ENCODE measurements at places on chromosomes 2 and 18.

DNA sequence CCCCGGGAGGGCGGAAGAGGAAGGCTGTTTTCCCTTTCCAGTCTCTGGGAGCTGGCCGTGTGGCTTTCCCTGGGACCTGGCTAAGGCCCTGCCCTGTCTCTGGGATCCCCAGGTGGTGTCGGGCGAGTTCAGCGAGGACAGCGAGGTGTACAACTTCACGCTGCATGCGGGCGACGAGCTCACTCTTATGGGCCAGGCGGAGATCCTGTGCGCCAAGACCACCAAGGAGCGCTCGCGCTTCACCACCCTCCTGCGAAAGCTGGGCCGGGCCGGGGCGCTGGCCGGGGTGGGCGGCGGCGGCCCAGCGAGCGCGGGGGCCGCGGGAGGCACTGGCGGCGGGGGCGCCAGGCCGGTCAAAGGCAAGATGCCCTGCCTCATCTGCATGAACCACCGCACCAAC lies 11.2 kb downstream of the GAREM2 start:
- DNase-seq, result no peak

- DNase-seq, result no peak
Measured at GRCh38 chr2:25490217-25490616, 148.5 kb upstream of the DNMT3A start.

DNA sequence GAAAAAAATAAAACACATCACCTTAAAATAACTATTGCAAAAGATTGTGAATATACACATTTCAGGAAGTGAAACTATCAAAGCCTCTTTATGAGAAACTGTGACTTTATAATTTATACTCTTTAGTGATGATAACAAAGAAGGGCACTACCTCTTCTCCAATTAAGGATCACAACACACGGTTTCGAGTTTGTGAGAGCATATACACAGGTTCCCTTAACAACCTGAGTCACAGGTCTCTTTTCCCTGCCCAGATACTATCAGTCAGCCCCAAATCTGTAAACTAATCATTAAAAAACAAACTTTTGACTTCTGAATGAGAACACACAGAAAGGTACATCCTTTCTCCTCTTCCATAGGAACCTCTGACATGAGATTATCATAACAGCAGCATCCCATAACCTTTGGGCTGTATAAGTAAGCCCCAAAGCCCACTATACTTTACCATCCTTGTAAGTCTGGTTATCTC lies 44.9 kb downstream of the PTPN2 start:
- DNase-seq, result peak; percentile 16

- peak; percentile 14 for DNase-seq
Measured at GRCh38 chr2:135744760-135745314, 3.2 kb downstream of the UBXN4 start.

DNA sequence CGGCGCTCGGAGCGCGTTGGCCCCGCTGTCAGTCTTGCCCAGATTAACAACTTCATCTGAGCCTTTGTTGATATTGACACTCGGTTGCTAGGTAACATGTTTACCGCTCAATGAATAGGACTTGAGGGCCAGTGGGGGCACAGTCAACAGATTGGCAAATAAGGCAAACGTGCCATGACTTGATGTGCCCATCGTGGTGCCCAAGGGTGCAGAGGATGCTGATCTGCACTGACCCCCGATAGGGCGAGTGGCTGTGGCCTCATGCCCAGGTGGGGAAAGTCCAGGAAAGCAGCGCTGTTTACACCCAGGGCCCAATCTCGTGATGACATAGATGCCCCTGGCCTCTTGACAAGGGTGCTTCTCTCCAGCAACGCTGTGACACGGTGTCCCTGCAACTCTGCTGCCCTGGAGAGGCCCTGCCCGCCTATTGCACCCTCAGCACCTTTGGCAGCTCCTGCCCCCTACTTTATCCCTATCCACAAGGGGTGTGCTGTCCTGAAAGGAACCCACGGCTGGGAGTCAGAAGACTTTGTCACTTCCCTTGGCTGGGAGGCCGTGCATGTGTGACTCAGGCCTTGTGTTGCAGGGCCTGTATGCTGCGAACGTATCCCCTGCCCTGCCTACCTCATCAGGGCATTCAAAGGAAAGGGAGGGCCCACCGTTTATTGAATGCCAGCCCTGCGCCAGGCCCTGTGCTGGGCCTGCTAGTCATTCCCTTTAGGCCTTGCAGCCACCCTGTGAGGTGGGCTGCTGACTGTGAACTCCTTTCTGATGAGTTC lies 158.0 kb downstream of the INHBB start:
- DNase-seq, result no peak

GRCh38 chr2:11389551-11390398 lies 45.3 kb upstream of the ROCK2 start:
- DNase-seq, result no peak

- no peak for DNase-seq
Measured at GRCh38 chr2:175454953-175455389, 273.5 kb upstream of the ATP5MC3 start.

- peak; percentile 21 for DNase-seq
Measured at GRCh38 chr18:11688972-11689668, at the start of gene GNAL. TSS of gene GNAL (plus strand) at chr18:11689264. CDS start at chr18:11689564, 300 bp downstream.

DNA sequence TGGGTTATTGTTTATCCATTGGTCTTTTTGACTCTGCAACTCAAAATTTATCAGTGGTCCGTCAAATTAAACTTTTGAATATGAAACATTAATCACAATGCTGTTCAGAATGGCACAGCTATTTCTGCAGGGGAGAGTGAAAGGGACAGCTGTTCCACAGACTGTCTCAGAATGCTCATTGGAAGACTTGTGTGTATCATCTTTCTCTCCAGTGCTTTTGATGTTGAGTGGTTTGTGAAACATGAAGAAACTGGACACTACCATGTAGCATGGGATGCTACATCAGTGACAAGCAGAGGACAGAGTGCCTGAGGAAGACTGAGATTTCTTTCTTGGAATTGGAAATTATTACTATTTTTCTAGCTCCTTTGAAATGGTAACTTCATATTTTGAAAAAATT lies 115.7 kb downstream of the PLCL1 start:
- DNase-seq, result no peak

GRCh38 chr2:100241236-100241635 lies 81.1 kb downstream of the LONRF2 start:
- DNase-seq, result no peak

- DNase-seq, result peak; percentile 22
Measured at GRCh38 chr2:143452817-143453451, 323.7 kb downstream of the ARHGAP15 start.

DNA sequence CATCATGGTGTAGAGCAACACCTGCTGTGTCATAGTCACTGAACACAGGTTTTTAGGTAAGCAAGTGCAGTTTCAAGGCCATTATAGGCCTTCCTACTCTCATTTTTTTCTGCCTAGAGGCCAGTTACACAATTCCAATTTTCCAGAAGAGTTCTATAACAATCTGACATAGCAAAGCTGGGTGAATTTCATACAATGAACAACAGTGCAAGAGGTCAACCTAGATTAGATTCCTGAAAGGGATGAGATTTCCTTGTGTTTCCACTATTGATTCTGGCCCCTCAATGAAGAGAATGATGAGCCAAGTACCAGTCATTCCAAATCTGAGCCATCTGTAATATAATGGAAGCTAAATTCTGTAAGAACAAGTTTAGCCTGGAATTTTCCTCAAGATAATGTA lies 15.3 kb upstream of the CD28 start:
- DNase-seq, result no peak

- no peak for DNase-seq
Measured at GRCh38 chr2:198036029-198036879, 231.9 kb downstream of the PLCL1 start.

DNA sequence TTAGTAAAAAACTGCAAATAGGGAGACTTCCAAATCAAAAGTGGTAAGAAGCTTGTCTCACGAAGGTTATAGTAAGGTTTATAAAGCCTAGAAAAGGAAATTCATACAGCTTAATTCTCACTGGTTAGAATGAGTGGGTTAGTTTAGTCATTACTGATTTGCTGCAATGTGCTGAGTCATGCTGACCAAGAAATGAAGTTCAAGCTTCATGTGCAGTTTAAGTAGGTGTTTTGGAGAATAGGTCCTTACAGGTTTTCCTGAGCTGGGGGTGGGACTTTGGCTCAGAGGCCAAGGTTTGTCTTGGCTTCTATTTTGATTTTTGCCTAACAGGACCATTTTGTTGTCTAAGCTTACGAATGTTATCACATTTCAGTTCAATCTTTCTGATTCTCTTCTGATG lies 15.1 kb downstream of the CLIP4 start:
- no peak for DNase-seq

DNA sequence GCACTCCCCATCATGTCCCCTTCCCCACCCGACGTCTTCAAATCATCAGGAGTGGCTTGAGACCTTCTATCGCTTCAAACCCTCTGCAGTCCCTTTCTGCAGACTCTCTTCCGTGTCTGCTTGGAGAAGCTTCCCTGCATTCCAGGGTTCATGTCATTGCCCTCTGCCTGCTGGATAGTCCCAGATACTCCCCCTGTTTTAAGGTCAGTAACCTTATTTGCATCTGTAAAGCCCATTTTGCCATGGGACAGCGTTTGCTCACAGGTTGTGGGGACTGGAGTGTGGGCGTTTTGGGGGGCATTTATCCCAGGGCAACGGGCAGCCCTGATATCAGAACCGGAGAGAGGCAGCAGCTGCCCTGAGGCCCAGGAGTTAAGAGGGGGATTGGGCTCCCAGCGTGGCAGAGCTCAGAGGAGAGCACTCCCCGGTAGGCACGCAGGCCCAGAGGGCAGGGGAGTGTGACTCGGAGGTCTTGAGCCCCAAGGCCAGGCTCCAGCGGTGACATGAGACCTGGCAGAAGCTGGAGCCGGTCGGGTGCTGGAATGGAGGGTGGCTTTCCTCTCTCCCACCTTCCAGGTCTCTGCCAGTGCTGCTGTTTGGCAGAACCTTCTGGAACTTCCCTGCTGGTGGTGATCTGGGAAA lies 73.8 kb downstream of the RTP5 start:
- no peak for DNase-seq

DNA sequence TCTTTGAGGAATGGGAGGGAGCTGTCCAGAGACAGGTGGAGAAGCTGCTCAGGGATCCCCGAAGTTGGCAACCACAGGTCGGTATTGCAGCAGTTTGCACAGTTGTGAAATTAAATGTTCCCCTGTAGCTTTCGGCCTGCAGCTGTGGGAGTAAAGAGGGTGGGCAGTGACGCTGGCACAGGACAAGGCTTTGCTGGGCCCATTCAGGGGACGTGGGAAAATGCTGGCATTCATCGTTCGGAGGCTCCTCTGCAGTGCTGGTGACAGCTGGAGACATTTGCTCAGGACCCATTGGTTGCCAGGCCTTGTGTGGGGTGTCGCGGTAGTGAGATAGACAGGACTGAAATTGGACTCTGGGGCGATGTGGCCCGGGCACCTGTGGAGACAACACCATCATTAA lies 173.7 kb downstream of the MYCN start:
- DNase-seq, result no peak

Measured in activated CD4-positive, alpha-beta T cell treated with anti-CD3 and anti-CD28 coated beads for 4 hours (primary cell).